ENCODE measurements at places on chromosomes 3 and 15. TPM values are rescaled to one million over a fixed set of nuclear protein-coding genes. Genes with fewer than 3 reads are reported as not detected.

- no peak overlapping the region for H3K4me3 ChIP-seq
- no peaks in the 10 kb centered on the region for H3K36me3 ChIP-seq
- peaks cover 4% of the 10 kb centered on the region for H3K27me3 ChIP-seq
- no peaks in the 10 kb centered on the region for H3K4me1 ChIP-seq
These were observed 545.0 kb downstream of the DIPK2A start for GRCh38 chr3:144516589-144516988.

- peak; percentile 88 for DNase-seq
- peak overlapping the region; percentile 95 for H3K27ac ChIP-seq
- H3K36me3 ChIP-seq: no peaks in the 10 kb centered on the region
These were observed 12.9 kb downstream of the VPS18 start for GRCh38 chr15:40906991-40907802.

DNA sequence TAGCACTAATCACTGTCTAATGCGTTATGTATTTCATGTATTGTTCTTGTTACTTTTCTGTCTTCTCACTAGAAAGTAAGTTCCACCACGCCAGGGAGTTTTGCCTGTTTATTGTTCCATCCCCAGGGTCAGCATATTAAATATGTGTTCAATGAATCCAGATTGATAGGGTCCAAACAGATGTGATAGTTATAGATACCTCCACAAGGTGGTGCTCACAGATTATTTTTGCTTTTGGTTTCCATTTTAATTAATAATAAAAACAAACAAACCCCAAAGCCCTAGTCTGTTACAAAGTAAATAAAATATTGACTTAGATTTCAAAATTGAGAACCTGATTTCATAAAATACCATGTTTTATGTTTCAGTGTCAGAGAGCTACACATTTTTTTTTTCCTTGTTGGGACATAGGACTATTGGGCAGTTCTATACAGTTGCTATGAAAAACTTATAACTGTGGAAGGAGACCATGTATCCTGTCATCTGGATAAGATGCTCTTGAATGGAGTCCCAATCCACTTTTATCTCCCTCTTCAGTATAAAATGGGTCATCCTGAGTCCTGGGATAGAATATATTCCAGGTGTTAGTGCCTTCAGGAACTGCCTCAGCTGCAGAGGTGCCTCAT, 12.4 kb downstream of the OTOL1 start:
- H3K27me3 ChIP-seq: no peaks in the 10 kb centered on the region
- no peak overlapping the region for H3K27ac ChIP-seq
- H3K36me3 ChIP-seq: no peaks in the 10 kb centered on the region
- H3K4me3 ChIP-seq: no peak overlapping the region

GRCh38 chr3:32401556-32402081, 10.0 kb downstream of the CMTM7 start:
- peak; percentile 40 for DNase-seq
- peaks cover 33% of the 10 kb centered on the region for H3K4me1 ChIP-seq
- peak overlapping the region; percentile 99 for H3K27ac ChIP-seq
- peak overlapping the region; percentile 96 for H3K4me3 ChIP-seq
- H3K36me3 ChIP-seq: no peaks in the 10 kb centered on the region
- no peaks in the 10 kb centered on the region for H3K27me3 ChIP-seq

Gene CHST14
- 8.2 TPM for total RNA-seq

Gene DUSP7
- total RNA-seq: 29.0 TPM

Gene ADAMTSL3
- total RNA-seq: not detected

Measured in naive thymus-derived CD8-positive, alpha-beta T cell (primary cell).